ENCODE measurements at places on chromosomes 2 and 18.
A peak's percentile ranks its signal among the peaks of the same experiment; 100 is the strongest.

GRCh38 chr2:239601880-239602279, 201.1 kb upstream of the HDAC4 start:
- no peak for DNase-seq

- no peak for DNase-seq
These were observed 3.0 kb downstream of the CYB5A start for GRCh38 chr18:74288730-74289129.

- DNase-seq = peak; percentile 80
These were observed 137.1 kb downstream of the ZEB2 start for GRCh38 chr2:144382849-144383248.

DNA sequence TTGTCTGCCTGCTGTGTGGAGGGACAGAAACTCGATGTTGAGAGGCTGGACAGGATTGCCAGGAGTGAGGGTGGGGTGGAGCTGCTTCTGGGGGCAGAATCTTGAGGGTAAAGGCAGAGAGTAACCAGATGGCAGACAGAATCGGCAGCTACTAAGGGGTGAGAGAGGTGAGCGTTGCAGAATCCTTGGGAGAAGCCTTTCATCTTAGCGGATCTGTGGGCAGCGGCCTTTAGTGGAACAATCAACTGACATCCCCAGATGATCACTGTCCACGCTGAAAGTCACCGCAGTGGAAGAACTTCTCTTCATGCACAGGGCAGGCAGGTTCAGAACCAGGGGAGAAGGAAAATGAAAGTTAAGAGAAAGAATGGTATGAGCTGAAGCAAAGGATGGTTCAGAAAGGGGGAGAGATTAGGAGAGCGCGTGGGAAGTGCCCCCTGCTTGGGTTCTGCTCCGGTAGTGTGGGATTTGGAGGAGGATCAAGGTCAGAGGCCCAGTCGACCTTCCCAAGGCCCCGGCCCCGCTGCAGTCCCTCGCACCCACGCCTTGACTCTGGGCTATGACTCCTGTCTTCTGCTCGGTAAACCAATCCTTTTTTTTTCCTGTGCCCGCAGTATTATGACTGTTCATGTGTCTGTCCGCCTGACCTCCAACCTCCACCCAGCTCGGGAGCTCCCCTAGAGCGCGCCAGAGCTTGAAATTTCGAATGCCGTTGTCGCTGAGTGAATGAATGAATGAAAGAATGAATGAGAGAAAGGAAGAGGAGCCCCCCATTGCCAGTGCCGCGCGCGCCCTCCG, 584 bp downstream of the BOLA3 start:
- peak; percentile 61 for DNase-seq

GRCh38 chr2:115083225-115083624, 640.8 kb downstream of the DPP10 start:
- DNase-seq = no peak

- peak; percentile 66 for DNase-seq
These were observed 90.2 kb downstream of the FAM161A start for GRCh38 chr2:61763605-61764034.

DNA sequence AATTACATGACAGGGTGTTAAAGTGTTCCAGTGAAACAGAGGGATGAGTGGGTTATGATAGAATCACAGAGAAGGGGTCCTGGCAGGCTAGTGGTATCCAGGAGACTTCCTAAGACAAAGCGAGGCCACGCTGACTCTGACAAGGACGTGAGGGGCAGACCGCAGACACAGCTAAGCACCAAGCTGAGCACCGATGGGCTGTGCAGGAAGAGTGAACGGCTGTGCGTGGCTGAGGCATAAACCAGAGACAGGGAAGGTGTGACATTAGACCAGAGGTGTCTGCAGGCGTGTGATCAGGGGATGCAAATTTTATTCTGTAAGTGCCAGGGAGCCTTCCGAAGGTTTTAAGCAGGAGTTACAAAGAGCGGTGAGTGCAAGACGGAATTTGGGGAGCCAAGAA, 69.9 kb downstream of the PRELID3A start:
- no peak for DNase-seq

GRCh38 chr18:33157893-33158292, 282.6 kb downstream of the CCDC178 start:
- no peak for DNase-seq

GRCh38 chr18:24395049-24395795, 2.4 kb downstream of the OSBPL1A start:
- DNase-seq = no peak

DNA sequence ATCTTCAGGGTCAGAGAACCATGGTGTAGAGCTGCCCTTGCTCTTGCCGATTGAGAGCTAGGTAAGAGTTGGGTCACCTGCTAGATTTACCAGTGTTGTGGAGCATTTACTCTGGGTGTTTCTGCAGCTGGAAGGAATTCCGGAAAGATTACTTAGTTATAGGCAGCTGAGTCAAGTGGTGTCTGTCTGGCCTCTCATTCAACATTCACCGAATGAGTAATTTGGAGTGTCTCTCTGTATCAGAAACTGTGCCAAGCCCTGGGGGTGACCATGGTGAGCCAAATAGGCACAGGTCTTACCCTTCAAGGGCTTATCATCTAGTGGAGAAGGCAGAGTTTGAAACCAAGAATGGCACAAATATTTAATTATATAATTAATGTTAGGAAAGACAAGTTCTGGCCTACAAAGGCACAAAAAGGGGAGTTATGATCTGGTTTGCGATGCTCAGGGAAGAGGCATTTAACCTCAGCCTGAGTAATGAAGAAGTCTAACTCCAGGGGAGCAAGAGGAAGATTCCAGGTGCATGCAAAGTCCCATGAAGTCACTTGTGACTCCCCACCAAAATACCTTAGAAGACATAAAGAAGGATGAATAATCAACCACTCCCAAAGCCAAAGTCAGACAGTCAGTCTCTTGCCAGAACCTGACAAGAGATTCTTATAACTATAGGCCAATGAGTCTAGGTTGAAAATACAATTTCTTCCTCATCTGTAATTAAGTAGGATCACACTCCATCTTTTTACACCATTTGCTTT, 12.5 kb downstream of the SETBP1 start:
- DNase-seq = no peak

DNA sequence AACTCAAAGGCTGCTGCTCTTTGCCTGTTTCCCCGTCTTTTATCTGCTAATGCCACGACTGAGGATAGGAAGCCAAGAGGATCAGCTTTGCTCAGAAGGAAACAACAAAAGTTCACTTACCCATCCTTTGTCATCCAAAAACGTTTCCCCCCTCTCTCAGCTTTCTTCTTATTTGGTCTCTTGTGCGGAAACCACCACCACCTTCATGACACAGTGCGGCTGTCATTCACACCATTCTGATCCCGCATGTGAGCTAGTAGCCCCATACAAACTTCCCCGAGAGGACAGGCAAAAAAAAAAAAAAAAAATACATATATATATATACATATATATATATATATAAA, 656 bp downstream of the LRRTM4 start:
- no peak for DNase-seq

- no peak for DNase-seq
These were observed 14.4 kb downstream of the NLRC4 start for GRCh38 chr2:32250290-32250689.

GRCh38 chr18:24918257-24918656, 433.7 kb downstream of the ZNF521 start:
- DNase-seq = no peak

DNA sequence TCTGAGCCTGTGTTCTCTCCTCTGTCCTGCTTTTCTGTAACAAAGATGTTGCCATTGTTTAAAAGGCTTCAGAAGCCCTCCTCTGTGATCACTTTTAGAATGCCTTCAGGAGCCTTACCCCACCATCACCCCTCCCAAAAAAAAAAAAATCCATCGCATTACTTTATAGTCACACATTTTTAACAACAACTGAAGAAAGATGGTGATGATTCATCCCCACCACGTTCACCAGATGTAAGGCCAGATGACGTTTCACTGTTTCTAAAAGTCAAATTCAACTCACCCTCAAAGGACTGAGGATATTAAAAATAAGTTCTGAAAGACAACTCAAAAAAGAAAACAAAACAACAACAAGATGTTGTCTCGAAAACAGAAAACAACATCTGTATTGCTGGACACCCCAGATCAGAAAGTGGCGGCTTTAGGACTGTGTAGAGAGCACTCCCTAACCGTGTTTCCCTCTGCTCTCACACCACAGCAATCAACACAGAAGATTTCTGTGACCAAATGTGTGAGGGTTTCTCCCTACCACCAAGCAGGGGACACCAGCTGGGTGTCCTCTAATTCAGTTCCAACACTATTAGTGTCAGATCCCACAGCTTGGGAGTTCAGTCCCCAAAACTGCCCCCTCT, 61.9 kb upstream of the CREB1 start:
- DNase-seq = peak; percentile 71

DNA sequence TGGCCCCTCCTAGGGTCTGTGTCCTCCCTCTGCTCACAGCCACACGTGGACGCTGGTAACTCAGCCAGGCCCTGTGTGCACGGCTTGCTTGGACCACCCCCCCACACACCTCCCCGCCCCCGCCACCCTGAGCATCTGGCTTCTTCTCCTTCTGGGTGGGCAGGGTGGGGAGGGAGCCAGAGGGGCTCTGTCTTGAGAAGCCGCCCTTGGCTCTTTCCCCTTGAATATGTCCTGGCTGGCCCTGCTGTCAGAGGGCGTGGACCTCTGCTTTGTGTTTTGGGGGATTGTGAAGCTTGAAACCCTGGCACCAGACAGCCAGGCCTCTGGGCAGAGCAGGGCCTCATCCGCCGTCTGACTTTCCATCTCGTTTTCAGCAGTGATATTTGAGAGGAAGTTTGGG, 72.1 kb downstream of the GLI2 start:
- no peak for DNase-seq

DNA sequence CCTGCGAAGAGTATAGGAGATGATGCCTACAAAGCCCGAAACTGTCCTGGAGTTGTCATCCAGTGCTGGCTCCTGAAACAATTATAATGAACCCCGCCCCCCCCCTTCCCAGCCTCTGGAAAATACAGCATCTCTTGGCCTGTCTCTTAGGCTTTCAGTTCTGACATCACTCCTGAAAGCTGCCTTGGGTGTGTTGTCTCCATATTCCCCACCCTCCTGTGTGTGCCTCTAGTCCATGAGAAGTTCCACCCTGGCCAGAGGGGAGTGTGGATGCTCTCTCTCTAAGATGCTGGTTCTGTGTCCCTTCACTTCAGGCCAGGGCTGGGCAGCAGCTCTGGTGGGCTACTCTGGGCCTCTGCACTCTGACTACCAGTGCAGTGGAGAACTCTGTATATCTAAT, 58.9 kb upstream of the TGFA start:
- no peak for DNase-seq

DNA sequence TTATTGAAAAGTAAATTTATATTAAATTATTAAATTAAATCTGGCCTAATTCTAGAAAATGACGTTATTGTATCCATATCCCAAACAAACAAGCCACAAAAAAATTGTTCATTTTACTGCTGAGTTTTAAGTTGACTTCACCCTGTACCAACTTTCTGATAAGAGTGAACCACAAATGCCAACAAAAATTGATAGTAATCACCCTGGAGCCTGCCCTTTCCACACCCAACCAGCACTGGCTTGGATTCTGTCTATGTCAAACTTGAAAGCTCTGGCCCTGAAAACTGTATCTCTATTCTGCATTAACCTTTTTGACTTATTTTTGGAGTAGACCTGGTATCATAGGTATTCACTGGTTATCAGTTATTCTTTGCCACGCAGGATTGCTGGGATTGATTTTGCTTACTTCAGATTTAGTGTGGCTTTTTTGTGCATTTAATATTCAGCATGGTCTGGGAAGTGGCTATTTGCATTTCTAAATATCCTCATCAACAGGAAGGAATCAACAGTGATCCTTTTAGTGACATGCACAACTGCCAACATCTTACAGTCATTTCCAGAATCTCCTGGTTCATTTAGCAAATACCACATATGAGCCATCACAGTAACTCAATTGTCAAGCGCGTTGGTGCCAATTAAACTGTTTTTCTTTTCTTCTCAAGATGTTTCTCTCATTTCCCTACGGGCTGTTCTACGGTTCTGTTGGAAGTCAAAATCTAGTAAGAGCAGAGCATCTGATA, 11.4 kb upstream of the SRBD1 start:
- no peak for DNase-seq

DNA sequence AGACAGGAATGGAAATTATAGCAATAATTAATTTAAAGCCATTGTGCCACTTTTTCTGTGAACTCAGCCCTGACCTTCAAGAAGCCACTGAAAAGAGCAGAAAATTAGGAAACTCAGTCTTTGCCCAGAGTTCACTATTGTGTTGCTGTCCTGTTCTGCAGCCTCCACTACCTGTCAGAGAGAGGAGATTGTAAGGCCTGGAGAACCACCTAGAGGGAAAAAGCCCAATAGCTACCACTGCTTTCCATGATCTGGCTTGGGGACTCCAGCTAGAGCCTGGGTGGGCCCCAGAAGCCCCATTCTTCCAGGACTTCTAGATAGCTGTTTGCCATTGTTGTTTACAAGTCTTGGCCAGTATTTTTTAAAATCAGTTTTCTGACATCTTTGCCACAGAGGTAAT, 176.1 kb upstream of the KLF7 start:
- DNase-seq = no peak

- no peak for DNase-seq
These were observed 26.0 kb downstream of the SH3YL1 start for GRCh38 chr2:237878-238277.

GRCh38 chr2:200367155-200367554, 60.7 kb downstream of the SPATS2L start:
- DNase-seq = no peak

- DNase-seq = no peak
These were observed 42.8 kb upstream of the MAP2 start for GRCh38 chr2:209381091-209381490.

DNA sequence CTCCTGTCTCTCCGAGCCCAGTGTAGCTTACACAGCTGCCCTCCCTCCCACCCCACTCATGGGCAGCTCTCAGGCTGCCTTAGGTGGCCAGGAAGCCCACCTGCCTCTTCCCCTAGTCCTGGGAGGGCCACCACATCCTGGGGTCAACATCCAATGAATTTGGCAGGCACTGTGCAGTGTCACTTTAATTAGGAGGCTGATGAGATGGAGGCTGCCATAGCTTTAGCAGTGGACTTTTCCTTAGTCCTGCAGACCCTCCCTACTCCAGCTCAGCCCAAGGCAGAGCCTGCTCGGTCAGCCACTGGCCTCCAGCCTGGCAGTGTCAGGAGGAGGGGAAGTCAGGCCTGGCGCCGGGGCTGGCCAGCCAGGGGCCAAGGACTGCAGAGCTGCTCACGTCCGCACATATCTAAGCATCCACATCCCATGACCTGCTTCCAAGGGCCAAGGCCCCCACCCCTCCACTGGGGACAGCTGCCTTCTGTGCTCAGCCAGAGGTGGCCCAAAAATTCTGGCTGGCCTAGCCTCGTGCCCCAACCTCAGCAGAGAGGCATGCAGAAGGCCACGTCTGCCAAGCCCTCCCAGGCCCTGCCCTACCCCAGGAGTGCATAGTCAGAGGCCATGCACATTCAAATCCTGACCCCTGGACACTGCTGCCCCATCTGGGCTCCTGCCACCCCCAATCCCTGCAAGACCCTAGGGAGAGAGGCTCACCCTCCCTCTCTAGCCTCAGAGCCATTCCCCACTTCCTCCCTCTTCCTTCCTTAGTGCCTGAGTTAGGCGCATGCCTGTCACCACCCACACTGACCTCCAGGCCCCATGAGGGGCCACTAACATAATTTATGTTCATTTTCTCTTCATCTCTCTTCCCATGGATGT, 33.1 kb downstream of the ADRA2B start:
- DNase-seq = no peak

All from GM12865 (cell line).